ENCODE measurements at places on chromosomes 6 and 20. TPM values are rescaled to one million over a fixed set of nuclear protein-coding genes. Genes with fewer than 3 reads are reported as not detected.

GRCh38 chr20:47785854-47786764 is 828 bp upstream of the SULF2 start:
- DNase-seq = peak; percentile 76

DNA sequence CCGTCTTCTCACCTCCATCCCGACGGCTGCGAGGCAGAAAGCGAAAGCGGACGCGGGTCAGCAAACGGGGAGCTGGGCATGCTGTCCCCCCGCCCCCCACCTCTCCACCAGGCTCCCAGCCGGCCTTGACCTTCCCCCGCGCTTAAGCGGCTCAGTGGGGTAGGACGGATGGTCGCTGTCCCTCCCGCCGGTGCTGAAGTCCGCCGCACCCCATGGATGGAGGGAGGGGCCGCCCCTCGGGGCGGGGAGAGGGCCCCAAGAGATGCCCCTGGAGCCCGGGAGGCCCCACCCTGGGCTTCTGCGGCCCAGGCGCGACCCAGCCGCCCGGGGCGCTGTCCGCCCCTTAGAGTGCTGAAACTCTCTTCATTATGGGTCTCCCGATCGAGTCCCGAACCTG is at the start of gene KCNB1:
KCNB1 (minus strand) TSS at position 48 of the 397 bp plus-strand sequence. CDS start 188 bp downstream, outside the sequence.
- peak; percentile 40 for DNase-seq

Gene STX11
- not detected for total RNA-seq

DNA sequence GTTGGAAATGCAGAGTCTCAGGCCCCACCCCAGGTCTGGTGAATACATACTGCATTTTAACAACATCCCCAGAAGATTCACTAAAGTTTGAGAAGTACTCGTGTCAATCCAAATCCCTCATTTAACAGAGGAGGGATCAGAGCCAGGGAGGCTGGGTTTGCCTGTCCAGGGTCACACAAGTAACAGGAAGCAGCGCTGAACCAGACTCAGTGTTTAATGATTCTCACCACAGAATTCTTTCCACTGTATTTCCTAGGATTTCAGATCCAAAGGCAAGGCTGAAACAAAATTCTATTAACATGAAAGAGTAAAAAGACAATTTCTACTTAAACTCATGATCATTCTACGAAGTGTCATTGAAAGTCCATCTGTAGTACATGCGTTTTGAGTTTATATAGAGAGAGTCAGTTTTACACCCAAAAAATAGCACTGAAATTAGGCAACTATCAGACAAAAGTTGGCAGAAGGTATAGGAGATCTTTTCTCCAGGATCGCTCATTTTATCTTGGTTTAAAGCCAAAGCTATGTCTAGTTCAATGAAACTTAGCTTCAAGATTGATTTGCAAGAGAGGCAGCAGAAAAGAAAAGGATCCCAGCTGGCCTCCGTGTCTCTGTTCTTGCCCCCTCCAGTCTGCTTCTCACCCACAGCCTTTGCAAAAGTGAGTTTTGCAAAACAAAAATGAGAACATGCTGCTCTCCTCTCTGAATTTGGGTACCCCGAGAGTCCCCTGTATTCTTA is 6.0 kb upstream of the AGPAT4 start:
- no peak for DNase-seq

- no peak for DNase-seq
These were observed 684.0 kb upstream of the MANEA start for GRCh38 chr6:94893327-94893726.

GRCh38 chr6:90434094-90434493 is 137.5 kb upstream of the BACH2 start:
- DNase-seq = no peak

GRCh38 chr20:62500237-62500864 is 24.6 kb upstream of the GATA5 start:
- peak; percentile 90 for DNase-seq

Gene B3GAT2
- 8.1 TPM for total RNA-seq

DNA sequence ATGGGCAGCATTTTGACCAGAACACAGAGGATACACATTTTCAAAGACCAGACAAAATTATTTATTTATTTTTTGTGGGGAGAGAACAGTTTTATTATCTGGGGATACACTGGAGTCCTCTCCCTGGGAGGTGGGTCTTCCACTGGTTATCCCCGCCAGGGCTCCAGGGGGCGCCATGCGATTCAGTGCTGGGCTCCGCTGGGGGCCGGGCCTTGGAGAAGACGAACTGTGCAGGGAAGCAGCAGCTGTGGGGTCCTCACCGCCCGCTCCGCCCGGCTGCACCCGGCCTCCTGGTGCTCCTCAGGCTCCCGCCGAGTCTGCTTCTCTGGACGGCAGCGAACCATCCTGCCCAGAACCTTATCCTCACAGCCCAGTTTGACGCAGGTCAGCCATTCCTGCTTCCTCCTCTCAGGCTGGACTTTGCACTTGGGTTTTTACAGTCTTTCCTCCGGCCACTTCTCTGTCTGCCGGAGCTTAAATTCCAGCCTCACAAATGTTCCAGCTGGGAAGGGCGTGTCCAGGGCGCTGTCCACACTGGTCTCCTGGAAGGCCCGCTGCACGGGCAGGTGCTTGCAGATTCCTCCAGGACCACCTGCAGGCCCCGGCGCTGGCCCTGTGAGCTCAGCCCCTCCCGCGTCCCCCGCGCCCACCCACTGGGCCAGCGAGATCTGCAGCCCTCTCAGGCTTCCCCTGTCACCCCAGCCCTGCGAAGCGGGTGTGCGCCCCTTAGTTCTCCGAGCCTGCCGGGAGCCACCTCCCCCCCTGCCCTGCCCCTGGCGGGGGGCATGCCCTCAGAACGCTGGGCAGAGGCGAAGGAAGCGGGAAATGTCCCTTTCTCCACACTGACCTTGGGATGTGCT is 1830.0 kb upstream of the DEFB115 start:
- DNase-seq = no peak

GRCh38 chr6:125887372-125887771 is 69.2 kb upstream of the HINT3 start:
- no peak for DNase-seq

- DNase-seq = no peak
These were observed 22.2 kb downstream of the C20orf203 start for GRCh38 chr20:32651537-32651936.

DNA sequence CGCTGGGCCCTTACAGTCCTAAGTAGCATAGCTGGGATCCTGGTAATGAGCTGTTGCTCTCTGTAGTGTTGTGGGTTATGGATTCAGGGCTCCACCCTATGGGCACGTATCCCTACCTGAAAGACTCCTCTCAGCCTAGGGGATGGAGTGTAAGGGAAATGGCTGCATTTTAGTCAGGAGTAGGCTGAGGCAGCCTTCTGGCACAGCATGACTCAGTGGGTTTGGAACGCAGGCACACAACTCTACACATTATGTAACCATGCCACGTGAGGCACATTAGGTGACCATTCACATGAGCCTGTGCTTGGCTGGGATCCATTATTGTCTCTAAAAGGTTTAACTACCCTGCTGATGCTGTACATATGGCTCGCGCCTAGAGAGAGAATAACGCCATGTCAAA is 27.8 kb downstream of the HDDC2 start:
- no peak for DNase-seq

DNA sequence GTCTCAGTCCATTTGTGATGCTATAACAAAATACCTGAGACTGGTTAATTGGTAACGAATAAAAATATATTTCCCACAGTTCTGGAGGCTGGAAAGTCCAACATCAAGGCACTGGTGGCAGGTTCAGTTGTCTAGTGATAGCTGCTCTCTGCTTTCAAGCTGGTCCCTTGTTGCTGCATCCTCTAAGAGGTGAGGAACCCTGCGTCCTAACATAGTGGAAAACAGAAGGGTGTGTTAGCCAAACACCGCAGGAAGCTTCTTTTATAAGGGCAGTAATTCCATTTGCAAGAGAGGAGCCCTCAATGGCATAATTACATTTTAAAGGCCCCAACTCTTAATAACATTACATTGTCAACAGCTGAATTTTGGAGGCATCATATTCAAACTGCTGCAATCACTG is 372.7 kb downstream of the ADGRB3 start:
- DNase-seq = no peak

DNA sequence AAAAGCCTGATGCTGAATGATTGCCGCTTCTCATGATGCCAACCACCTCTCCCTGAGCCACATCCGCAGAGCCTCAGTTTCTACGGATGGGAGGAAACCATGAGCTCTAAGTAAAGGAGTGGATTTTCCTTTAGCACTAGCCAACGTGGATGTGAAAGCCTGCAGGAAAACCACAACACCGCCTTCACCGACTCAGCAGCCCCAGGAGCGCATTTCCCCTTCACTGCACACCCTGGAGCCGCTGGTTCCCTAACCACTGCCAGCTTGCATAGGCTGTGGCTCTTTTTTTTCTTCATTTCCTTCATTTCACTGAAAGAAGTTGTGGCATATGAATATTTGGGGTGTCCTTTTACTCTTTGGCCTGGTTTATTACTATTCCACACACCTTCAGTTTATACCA is 50.5 kb upstream of the SSTR4 start:
- no peak for DNase-seq

GRCh38 chr6:170131351-170131750 is 159.5 kb downstream of the DLL1 start:
- DNase-seq = no peak

Gene KCNK16
- total RNA-seq = not detected

Gene TIAM2
- total RNA-seq = 113 TPM

Gene ECT2L
- 2.7 TPM for total RNA-seq

DNA sequence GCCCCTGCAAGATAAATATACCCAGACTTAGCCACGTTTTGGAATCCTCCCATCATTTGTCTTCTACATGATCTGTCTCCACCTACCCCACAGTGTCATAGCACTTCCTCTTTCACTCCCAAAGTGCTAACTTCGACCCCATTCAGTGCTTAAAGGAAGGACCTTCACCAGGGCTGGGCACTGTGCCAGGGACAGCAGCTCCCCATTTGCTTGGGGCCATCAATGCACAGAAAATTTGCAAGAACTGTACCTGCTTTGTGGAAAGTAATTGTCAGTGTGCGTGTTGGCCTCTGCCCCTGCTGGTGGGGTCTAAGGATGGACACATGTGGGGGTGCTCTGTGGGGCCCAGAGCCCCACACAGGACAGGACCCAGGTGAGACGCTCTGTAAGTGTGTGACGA is 5.2 kb upstream of the BPIFA2 start:
- DNase-seq = no peak

GRCh38 chr6:121688974-121689373 is 253.5 kb downstream of the GJA1 start:
- DNase-seq = no peak

- DNase-seq = no peak
These were observed 521.6 kb upstream of the ZNF337 start for GRCh38 chr20:26218301-26218700.
